ENCODE measurements at places on chromosomes 7 and 10.

- no peak for DNase-seq
Observed at GRCh38 chr10:131211146-131211545, 100.4 kb downstream of the TCERG1L start.

GRCh38 chr10:102120991-102121738 is 997 bp upstream of the LDB1 start:
- no peak for DNase-seq

GRCh38 chr10:124353091-124353815 is 65.5 kb downstream of the OAT start:
- no peak for DNase-seq

- DNase-seq, result no peak
Observed at GRCh38 chr10:84427903-84428650, 99.7 kb downstream of the CCSER2 start.

- DNase-seq, result no peak
Observed at GRCh38 chr7:132906193-132906835, 175.6 kb downstream of the CHCHD3 start.

- no peak for DNase-seq
Observed at GRCh38 chr10:103872137-103872931, 17.0 kb upstream of the SH3PXD2A start.

GRCh38 chr10:119852822-119853221 is 19.8 kb downstream of the MCMBP start:
- no peak for DNase-seq

DNA sequence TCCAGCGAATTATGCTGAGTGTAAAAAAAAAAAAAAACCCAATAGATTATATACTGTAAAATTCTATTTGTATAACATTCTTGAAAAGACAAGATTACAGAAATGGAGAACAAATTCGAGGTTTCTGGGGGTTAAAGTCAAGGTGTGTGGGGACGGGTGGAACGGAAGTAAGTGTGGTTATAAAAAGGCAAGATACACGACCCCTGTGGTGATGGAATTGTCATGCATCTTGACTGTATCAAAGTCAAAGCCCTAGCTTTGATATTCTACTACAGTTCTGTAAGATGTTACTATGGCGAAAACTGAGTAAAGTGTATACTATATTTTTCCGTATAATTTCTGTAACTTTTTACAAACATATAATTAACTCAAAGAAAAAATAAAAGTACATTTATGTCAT is 718.2 kb upstream of the PCDH15 start:
- no peak for DNase-seq

DNA sequence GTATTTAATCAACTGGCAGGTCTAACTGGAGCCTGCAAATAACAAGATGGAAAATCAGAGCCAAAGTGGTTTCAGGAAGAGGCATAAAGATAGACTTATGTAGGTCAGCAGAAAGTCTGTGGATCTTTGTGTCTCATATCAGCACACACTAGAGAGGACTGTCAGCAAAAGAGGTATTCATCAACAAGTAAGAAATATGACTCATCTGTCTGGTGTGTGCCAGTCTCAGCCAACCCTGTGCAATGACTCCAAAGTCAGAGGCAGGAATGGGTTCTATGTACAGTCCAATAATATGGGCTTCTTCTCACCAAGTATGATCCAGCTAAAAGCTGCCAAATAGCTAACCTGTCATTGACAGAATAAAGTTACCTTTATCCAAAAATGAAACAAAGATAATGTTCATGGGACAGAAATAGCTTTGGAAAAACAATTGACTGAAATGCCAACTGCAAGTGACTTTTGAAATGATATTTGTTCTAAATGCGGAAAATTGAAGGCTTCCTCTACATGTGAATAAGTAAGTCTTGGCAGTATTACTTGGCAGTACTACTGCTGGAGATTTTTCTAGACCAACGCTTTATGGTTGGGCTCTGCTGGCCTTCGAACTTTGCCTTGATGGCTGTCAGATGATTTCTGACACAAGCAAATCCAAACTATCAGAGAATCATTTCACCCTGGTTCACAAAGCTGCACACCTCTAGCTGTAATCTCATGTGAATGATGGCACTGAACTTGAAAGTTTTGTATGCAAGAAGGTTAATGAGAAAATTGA is 272.3 kb upstream of the SEMA3C start:
- DNase-seq, result no peak

GRCh38 chr10:22630234-22631174 is 83.9 kb downstream of the PIP4K2A start:
- DNase-seq, result no peak

- DNase-seq, result no peak
Observed at GRCh38 chr10:69618746-69619145, 11.3 kb upstream of the FAM241B start.

- no peak for DNase-seq
Observed at GRCh38 chr7:6284461-6285360, 12.3 kb upstream of the CYTH3 start.

GRCh38 chr10:21693418-21693817 is 159.4 kb downstream of the MLLT10 start:
- no peak for DNase-seq

DNA sequence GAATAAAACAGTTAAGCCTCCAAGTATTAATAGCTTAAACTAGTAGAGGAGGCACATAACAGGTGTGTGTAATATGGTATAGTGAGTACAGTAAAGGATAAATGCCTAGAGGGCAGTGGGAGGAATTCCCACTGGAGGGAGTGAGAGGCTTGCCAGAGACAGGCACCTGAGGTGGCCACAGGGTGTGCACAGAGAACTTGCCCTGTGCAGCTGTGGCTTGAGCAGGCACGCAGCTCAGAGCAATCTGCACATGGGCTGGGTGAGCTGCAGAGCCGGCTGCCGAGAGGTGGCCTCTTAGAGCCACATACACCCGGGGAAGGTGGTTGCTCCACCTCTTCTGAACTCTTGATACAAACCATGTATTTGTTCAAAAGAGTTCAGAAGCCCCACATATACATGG is 237.1 kb downstream of the COBL start:
- no peak for DNase-seq

DNA sequence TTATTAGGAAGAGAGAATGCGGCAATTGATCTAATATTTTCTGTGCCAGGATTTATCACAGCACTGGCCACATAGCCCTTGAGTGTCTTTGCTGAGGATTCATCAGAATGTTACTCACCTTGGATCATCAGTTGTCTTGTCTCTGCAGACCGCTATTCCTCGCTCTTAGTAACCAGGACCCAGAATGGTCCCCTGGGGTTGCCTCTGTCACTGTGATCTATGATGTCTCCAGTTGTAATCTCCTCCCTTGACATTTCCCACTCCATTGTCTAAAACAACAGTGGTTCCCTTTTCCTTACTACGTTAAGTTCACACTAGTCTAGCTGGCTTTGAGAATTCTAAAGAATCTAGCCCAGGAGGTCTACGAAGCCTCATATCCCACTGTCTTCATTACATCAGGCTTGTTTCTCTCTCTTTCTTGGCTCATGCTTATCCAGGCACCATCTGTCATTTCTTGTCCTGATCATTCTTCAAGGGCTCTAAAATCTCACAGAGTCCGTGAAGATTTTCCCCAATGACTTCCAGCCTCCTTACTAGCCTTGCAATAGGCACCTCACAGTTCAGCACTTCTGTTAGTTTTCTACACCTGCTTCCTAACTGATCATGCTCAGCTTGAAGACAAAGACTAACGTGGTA is 125.8 kb downstream of the CUBN start:
- DNase-seq, result no peak

- no peak for DNase-seq
Observed at GRCh38 chr10:98238391-98238790, 29.6 kb downstream of the LOXL4 start.

DNA sequence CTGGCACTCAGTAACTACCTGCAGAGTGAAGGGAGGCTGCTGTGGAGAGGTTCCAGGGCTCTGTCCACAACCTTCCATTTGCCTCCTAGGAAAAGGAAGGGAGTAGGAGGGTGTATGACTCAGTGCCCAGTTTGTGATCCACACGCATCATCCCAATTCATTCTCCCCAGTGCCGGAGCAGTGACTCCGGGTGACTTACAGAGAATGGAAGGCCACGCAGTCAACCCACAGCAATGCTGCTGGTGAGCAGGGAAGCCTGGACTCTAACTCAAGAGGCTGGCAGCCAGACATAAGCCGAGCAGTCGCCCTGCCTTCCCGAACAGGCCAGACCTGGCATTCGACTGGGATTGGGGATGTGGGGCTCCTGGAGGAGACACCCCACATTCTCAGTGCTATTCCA is 139.9 kb downstream of the SH3PXD2A start:
- no peak for DNase-seq

DNA sequence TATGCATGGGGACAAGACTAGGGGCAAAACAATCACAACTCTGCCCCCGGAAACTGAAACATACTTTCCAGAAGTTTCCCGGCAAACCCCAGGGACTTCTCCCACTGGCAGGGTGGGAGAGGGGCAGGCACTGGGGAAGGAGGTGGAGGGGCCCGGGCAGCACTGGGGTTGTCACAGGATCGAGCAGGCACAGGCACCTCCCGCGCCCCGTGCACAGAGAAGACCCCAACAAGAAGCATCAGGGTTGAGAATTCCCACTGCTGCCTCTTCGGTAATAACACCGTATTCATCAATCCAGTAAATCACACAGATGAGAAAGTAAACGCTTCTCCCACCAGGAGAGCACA is 490.5 kb downstream of the PTPRN2 start:
- DNase-seq, result no peak

DNA sequence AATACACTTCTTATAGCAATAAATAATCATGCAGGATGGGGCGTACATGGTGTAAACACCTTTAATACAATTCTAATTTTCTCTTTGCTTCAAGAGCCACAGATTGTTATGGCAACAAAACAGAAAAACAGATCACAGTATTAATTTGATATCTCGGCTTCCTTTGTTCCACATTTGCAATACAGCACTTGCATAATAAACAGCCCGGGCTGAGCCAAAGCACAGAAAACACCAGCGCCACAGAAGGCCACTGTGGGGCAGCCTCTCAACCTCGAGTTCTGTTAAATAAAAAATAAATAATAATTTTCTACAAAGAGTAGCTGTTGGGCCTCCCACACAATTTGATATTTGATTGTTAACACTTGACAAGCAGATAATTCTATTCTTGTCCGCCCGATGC is 255.9 kb downstream of the USP6NL start:
- no peak for DNase-seq

GRCh38 chr10:101840741-101841453 is 2.7 kb downstream of the KCNIP2 start:
- DNase-seq, result no peak

DNA sequence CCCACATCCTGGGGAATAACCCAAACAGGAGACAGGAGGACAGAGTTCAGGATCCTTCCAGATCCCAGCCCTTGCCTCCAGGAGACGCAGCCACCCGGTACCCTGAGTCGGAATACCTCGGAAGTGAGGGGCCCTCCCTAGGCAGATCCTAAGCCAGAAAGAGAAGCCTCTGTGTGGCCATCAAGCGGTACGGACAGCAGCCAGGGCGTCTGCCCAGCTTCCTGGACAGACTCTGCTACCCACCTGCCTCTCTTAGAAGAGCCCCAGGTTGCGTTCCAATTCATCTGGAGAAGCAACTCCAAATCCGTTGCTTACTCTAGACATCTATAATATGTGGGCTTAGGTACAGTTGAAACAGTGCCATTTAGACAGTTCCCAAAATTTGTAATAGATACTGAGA is 220.2 kb upstream of the SH2B2 start:
- DNase-seq, result no peak

- no peak for DNase-seq
Observed at GRCh38 chr10:71064413-71065118, 147.8 kb upstream of the UNC5B start.

DNA sequence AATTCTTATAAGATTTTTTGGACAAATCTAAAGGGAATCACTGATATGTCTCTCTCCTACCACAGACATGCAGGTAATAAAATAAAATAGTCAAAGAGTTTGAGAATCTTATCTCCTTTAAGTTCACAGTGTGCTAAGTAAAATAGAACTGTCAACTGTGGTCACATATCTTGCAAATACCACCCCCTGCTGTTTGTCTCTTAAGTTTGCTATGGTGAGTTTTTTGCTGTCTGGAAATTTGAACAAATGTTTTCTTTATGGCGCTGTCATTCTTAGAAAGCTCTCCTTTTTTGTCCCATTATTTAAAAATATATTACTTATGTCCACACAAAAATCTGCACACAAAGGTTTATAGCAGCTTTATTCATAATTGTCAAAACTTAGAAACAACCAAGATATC is 19.6 kb downstream of the GIMAP5 start:
- no peak for DNase-seq
